ENCODE measurements at places on chromosomes 13 and 19. TPM values are rescaled to one million over a fixed set of nuclear protein-coding genes. Genes with fewer than 3 reads are reported as not detected.

Gene ZNF547
- 2.9 TPM for total RNA-seq

Gene RNF17
- total RNA-seq = not detected

Gene SYT5
- total RNA-seq = not detected

Gene DPP9
- total RNA-seq = 41.5 TPM

Gene FKBP8
- total RNA-seq = 192 TPM

Gene LRRC4B
- 0.52 TPM for total RNA-seq

Gene SULT2A1
- not detected for total RNA-seq

Gene PTPRS
- 133 TPM for total RNA-seq

Gene PIN1
- total RNA-seq = 78.4 TPM

Gene TMEM221
- 0.28 TPM for total RNA-seq

Gene PCSK4
- 3.9 TPM for total RNA-seq

Gene ACP7
- total RNA-seq = not detected

Gene ANKRD24
- 0.47 TPM for total RNA-seq

Gene ZNF527
- 5.8 TPM for total RNA-seq

Gene RFXAP
- 5.0 TPM for total RNA-seq

Gene PLA2G4C
- total RNA-seq = 1.9 TPM

Gene ELSPBP1
- total RNA-seq = not detected

Gene KLK6
- not detected for total RNA-seq

Gene ADGRE3
- total RNA-seq = not detected

Gene ZMYM2
- total RNA-seq = 87.5 TPM

Gene PBX4
- 1.2 TPM for total RNA-seq

Gene ZNF101
- 9.8 TPM for total RNA-seq

Gene ZNF560
- not detected for total RNA-seq

Gene NTN5
- total RNA-seq = 1.1 TPM

Gene ZNF132
- total RNA-seq = 1.6 TPM

Gene UGGT2
- total RNA-seq = 48.1 TPM

Gene LHB
- total RNA-seq = not detected

Gene ARRDC2
- 17.8 TPM for total RNA-seq

Gene KCNRG
- total RNA-seq = 0.59 TPM

Gene SLC10A2
- total RNA-seq = not detected

Gene SIRT2
- total RNA-seq = 57.1 TPM

Gene LPAR2
- total RNA-seq = 9.5 TPM

Gene FCHO1
- 0.49 TPM for total RNA-seq

Gene ZNF787
- total RNA-seq = 26.5 TPM

Gene SHC2
- total RNA-seq = 26.9 TPM

Gene KLK14
- not detected for total RNA-seq

Gene EHD2
- total RNA-seq = 493 TPM

Gene GPC6
- 111 TPM for total RNA-seq

Gene MEDAG
- total RNA-seq = 21.0 TPM

Gene SIGLEC10
- total RNA-seq = not detected

Gene ZNF766
- total RNA-seq = 12.8 TPM

Gene TPRX1
- not detected for total RNA-seq

Gene GFY
- total RNA-seq = not detected

Gene ZNF43
- total RNA-seq = 7.9 TPM

Gene C19orf18
- total RNA-seq = 1.7 TPM

Gene CYP4F8
- total RNA-seq = not detected

Gene DKKL1
- total RNA-seq = 1.5 TPM

Gene S1PR5
- 3.7 TPM for total RNA-seq

Gene ERICH4
- total RNA-seq = not detected

Gene MTUS2
- total RNA-seq = 1.2 TPM

Gene PDX1
- total RNA-seq = not detected

Gene ZNF541
- not detected for total RNA-seq

Gene ADAMTS10
- 73.6 TPM for total RNA-seq

Gene LILRB5
- not detected for total RNA-seq

Gene MPND
- 13.6 TPM for total RNA-seq

Gene PTOV1
- 229 TPM for total RNA-seq

Gene RINL
- 0.65 TPM for total RNA-seq

Data from chondrocyte (in vitro differentiated cells).